ENCODE measurements at places on chromosomes 5 and 9.

DNA sequence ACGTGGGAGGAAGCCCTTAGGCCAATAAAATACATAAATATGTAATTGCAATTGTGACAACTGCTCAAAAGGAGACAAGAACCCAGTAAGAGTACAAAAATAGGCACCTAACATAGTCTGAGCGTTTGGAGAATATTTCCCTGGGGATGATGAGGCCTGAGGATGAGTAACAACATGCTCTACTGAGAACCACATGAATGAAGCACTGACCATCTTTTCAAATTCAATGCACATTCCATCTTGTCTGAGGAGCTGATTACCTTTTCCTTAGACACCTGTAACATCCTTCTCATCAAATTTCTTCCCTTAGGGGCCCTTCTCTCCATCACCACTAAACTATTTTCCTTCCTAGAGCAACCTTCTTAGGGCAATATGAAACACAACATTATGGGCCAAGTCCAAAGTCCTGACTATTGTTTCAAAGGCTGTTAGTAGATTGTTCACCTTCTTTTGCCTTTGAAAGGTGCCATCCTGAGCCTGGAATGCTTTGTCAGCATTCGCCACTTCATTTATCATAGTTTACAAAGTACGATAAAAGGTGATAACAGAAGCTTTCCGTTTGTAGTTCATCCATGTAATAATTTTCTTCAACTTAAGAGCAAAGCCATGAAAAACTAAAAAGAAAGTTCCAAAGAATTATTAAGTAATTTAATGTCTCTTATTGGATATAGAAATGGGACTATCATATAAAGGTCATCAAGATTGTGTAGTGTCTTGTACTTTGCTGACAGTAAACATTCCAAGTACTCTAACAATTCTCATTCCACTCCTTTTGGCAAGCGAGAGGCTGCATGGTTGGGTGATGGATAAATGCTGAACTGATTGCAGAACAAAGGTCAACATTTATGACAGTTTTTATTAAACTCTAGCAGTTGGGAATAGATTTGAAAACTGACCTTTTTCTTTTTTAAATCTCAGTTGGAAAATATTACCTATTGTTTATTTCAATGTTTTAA lies 471.3 kb downstream of the PDE4D start:
- no peak for DNase-seq

GRCh38 chr5:36374266-36374862 lies 72.7 kb upstream of the RANBP3L start:
- DNase-seq: peak; percentile 47

GRCh38 chr9:119761812-119762211 lies 392.6 kb upstream of the BRINP1 start:
- DNase-seq: no peak

DNA sequence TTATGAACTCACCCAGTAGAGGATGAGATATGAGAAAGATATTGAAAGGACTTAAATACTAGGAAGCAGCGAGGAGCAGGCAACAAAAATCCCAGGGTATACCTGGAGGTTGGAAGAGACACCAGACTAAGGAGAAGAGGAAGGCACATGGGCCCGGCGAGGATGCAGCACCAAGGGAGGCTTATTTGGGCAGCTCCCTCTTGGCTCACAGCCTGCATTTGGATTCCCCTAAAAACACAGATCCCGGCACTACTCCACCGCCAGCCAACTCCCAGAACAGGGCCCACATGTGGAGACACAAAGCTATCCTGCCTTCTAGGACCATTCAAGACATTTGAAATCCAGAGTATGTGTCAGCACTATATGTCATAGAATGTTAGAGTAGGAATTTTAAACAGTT lies 199.8 kb upstream of the FBXL7 start:
- no peak for DNase-seq

- no peak for DNase-seq
These were observed 187.7 kb upstream of the TRIM32 start for GRCh38 chr9:116499434-116499833.

DNA sequence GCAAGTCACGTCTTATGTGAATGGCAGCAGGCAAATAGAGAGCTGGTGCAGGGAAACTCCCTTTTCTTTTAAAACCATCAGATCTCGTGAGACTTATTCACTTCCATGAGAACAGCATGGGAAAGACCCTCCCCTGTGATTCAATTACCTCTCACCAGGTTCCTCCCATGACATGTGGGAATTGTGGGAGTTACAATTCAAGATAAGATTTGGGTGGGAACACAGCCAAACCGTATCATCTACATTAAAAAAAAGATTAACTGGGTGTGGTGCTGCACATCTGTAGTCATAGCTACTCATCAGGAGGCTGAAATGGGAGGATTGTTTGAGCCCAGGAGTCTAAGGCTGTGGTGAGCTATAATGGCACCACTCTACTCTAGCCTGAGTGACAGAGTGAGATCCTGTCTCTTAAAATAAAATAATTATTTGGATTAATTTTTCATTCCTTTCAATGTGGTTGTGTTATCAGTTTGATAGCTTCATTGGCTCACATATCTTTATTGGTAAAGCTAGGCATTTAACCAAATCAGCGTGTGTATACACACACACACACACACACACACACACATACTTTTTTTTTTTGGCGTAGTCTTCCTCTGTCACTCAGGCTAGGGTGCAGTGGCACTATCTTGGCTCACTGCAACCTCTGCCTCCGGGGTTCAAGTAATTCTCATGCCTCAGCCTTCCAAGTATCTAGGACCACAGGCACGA lies 21.8 kb downstream of the DENND4C start:
- DNase-seq: no peak

DNA sequence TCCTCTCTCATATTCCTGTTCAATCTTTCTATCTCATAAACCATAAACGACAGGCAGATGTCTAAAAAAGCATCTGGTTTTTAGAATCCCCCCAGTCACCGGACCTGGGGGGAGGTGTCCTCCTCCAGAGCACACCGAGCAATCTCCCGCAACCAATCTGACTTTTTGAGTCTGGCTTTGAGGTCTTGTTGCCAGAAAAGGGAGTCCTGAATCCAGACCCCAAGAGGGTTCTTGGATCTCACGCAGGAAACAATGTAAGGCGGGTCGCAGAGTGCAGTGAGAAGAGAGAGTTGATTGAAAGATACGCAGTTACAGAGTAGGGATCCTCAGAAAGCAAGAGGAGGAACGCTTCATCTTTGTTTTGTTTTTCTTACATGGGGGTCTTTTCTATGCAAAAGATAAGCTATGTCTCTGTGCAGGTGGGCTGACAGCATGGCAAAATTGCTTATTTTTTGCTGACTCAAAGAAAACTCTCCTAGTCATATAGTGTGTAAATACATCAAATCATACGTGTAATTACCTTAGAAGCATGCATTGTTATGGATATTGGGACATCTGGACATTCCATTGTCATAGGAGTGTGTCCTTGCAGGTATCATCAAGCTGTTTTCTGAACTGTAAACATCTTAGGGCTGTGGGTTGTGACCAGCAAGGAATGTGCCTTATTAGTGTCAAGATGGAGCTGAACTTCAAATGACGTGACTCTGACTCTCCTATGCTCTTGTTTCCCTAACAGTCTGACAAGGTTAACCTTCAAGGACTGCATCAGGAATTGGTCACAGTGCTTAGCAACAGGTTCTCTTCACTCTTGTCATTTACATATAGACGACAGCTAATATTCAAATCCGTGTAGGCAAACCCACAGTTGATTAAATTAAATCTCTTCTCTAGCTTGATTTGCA lies 159.3 kb upstream of the DAPK1 start:
- DNase-seq: no peak

DNA sequence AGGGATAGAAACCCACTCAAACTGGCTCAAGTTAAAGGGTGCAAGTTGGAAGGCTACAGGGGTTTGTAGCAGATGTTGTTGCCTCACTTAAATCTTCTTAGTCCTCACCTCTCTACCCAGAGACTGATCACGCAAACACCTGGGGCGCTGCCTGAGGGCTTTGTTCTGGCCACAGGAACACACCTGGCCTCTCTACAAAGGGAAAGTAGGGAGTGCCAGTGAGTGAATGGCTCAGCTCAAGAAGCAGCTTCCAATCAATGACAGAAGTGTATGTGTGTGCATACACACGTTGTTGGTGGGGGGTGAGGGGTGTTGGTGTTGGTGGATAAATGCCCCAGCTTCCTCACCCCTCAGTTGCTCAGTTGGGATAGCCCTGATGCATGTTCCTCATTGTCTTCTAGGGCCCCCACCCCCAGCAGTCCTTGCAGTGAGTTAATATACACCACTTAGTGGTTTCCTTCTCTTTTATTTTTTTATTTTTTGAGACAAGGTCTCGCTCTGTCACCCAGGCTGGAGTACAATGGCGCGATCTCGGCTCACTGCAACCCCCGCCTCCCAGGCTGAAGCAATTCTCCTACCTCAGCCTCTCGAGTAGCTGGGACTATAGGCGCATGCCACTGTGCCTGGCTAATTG lies 30.6 kb upstream of the CTNNA1 start:
- no peak for DNase-seq

GRCh38 chr5:103275851-103276250 lies 17.3 kb downstream of the MACIR start:
- DNase-seq: no peak

DNA sequence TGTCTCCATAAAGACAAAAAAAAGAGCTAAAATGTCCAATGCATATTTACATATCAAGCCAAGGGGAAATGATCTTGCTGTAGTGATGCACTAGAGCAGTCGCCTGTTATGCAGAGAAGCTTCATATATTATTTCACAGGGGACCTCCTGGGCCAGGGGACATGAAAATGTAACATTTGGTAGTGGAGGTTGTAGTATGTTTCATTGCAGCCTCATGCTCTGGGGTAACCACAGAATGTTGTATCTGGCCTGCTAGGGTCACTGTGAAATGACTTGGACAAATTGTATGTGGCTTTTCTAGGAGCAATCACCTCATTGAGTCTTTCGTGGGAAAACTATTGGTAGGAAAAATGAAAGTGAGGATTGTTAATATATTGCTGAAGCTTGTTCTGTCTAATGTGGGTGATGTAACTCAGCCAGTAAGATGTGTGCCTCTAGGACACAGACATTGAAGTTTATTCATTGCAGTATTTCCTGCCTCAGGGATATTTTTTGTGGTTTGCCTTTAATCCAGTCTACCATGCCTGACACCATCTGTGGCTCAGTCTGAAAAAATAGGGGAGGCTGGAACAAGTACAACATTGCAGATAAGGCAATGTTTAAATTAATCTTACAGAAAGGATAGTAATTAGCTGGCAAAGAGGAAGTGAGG lies 430.8 kb upstream of the TNC start:
- peak; percentile 62 for DNase-seq

- DNase-seq: no peak
These were observed 904.3 kb upstream of the DMAC1 start for GRCh38 chr9:8703904-8704303.

GRCh38 chr5:57693488-57694305 lies 211.1 kb upstream of the ACTBL2 start:
- DNase-seq: no peak

- no peak for DNase-seq
These were observed 170.3 kb upstream of the RAD23B start for GRCh38 chr9:107112707-107113243.

DNA sequence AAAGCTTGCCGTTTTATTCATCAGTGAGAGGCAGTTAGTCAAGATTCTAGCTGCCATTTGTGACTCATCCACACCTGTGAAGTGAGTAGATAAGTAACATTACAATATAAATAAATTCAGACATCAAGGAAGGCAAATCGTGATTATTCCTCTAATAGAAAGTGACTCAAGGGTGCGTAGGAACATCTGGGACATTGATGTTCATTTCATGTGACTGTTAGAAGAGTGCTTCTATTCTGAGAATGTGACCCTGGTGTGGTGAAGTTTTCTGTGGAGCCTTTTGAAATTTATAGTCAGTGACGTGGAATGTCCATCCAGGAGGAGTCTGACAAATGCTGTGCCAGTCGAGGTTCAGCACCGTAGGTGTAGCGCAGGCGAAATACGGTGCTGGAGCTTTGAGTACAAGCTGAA lies 48.4 kb upstream of the FAM240B start:
- DNase-seq: no peak

DNA sequence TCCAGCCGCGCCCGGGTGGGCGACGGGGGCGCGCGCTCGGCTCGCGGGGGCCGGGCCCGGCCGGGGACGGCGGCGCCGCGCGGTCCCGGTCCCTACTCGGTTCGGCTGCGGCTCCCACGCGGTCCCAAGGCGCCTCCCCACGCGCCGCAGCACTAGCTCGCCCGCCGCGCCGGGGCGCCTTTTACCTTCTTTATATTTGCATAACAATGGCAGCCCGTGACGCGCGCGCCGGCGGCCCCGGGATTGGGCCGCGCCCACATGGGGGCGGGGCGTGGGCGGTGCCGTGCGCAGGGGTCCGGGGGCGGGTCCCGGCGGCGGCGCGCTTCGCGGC lies at the start of gene NRARP:
NRARP (minus strand) TSS at position 154 of the 331 bp plus-strand sequence. CDS start 343 bp downstream, outside the sequence.
- peak; percentile 38 for DNase-seq

DNA sequence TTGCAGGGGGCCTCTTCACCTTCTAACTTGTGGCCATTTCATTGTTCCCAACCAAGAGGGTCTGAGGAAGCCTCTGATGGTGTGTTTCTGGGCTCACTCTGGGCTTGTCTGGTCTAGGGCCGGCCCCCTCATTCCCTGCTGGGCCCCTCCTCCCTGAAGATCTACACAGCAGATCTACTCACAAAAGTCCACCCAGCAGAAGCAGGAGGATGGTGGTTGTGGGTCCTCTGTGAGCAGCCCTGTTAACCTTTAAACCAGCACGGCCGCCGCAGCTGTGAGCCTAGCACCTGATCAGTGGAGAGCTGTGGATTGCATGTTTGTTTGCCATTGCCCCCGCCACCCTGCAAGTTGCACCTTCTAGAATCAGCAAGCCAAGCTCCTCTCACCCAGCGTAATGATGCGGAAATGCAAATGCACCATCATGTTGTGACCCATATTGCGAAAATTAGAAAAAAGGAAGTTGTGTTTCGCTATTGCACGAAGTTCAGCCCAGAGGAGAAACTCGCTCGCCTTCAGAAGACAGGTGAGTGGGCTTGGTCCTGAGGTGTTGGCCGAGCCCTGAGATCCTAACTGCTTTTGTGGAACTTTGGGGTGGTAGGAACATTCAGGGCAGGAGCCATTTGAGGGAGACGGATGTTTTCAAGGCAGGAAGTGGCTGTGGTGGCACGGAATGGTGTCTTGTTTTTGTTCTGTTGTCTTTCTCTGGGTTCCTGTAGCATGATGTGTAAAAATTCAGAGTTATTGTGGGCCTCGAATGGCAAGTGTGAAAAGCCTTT lies 16.7 kb downstream of the FGD3 start:
- DNase-seq: no peak

DNA sequence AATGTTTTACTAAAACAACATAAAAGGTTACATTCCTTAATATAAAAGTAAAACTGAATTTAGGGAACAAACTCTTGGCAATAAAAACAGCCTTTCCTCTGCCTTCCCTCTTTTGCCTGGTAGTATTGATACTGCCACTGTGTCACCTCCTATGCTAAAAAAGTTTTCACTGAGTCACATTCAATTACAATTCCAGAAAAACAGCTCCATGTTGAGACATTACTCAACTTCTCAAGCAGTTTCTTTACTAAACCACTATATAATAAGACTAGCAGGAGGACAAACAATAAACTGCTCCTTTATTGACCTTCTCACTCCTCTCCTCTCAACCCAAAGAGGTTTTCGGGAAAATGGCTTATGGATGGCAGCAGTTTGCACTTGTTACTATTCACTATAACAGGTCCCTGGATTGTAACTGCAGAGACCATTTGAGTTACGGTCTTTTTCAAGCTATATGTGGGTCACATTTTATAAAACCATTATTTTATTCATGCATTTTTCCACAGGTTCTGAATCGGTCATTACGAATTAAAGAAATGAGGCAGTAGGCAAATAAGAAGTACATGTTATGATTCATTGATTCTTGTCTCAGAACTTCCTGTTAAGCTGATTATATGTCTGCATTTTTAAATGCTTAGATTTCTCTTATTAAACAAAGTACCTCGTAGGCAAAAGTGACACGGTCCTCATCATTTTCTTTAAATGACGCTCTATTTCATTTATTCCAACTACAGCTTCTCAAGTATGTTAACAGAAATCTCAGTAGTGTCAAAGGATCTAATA lies 2.1 kb downstream of the ZDHHC21 start:
- DNase-seq: no peak
